ENCODE measurements at places on chromosomes 1 and 21.

- DNase-seq, result no peak
These were observed 110.8 kb upstream of the HOOK1 start for GRCh38 chr1:59703918-59704378.

- DNase-seq, result no peak
These were observed 14.9 kb upstream of the SLC44A5 start for GRCh38 chr1:75625795-75626194.

DNA sequence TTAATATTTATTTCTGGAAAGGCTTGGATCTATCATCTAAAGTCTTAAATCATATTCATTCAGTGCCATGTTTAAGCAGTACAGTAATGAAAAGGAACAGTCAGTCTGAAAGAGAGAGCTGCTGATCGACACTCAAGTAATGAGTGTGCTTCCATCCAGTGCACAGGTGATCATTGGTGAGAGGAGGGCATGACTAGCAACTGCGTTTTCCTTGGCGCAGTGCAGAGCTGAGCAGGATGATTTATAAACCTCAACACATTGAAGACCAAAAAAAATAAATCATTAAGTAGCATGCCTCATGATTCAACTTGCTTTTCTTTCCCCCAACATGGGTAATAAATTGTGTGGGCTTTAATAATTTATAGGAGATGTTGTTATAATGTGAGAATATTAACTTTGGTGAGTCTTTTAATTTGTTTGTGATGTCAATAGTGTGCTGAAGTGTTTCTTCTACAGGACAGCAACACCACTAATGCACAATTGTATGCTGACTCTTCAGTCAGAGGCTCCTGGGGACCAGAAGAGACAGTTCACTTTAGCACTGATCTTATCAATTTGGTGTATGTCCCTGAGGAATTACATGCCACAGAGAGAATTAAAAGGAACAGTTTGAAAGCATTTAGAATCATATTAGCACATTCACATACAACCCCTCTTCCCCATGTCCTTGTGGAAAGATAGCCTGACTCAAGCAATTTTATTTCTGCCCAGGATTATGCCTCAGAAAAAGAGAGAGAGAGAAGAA, 199.7 kb upstream of the ADGRL2 start:
- no peak for DNase-seq

- peak; percentile 22 for DNase-seq
These were observed 483 bp downstream of the CHML start for GRCh38 chr1:241639623-241640148.

DNA sequence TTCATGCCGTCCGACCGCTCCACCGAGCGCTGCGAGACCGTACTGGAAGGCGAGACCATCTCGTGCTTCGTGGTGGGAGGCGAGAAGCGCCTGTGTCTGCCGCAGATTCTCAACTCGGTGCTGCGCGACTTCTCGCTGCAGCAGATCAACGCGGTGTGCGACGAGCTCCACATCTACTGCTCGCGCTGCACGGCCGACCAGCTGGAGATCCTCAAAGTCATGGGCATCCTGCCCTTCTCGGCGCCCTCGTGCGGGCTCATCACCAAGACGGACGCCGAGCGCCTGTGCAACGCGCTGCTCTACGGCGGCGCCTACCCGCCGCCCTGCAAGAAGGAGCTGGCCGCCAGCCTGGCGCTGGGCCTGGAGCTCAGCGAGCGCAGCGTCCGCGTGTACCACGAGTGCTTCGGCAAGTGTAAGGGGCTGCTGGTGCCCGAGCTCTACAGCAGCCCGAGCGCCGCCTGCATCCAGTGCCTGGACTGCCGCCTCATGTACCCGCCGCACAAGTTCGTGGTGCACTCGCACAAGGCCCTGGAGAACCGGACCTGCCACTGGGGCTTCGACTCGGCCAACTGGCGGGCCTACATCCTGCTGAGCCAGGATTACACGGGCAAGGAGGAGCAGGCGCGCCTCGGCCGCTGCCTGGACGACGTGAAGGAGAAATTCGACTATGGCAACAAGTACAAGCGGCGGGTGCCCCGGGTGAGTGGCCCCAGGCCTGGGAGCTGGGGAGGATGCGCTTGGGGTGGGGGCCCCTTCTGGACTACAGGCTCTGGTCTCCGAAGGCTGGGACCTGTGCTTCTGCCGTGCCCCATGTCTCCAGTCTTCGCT, 1.1 kb downstream of the SKI start:
- DNase-seq, result no peak

DNA sequence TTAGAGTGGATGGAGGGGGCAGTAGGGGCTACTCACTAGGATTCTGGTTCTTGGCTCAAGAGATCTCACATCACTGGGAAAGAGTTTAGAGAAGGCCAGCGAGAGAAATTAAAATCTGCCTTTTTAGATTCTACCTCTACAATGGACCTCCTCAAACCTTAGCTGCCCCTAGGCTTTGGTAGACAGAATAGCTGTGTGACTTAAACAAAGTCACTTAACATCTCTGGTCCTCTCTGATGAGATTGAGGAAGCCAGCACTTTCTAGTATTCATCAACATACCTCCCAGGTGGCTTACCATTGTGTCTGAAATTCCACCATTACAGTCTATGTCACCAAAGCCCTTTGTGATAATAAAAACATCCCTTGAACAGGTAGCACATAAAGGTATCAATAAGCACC, 18.7 kb downstream of the AADACL4 start:
- DNase-seq, result no peak

DNA sequence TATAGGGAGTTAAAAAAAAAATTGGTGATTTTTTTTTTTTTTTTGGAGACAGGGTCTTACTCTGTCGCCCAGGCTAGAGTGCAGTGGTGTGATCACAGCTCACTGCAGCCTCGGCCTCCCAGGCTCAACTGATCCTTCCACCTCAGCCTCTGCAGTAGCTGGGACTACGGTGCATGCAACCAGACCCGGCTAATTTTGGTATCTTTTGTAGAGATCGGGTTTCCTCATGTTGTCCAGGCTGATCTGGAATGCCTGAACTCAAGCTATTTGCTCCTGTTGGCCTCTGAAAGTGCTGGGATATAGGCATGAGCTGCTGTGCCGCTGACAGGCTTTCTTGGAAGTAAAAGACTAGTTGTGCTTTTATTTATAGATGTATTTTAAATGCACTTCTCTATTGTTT, 3.0 kb downstream of the CDC42 start:
- no peak for DNase-seq

DNA sequence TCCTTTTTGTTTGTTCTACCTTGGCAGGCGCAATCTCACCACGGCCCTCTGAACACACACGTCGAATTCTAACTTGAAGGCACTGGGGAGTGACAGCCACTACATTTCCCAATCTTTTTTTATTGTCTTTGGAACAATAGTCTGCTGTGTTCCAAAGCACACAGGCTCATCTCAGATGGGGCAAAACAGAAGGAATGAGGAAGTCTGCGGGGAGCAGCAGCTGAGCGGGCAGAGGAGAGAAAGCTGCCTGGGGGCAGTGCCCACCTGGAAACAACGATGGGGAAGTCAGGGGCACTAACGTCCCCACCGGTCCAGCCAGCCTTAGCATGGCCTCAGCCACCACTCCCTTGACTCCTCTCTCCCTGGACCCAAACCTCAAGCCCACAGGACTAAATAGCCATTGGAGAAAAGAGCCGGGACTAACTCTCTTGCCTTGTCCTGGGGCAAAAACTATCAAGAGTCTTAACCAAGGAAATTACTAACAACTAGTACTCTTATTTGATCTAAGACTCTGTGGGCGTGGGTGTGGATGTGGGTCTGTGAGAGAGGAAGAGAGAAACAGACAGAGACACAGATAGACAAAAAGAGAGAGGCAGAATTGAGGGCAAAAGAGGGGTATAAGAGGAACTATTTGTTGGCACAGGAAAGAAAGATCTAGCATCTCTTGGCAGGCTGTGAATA, 34.2 kb downstream of the SYF2 start:
- no peak for DNase-seq

- no peak for DNase-seq
These were observed 5.7 kb downstream of the KIF21B start for GRCh38 chr1:201017828-201018163.

DNA sequence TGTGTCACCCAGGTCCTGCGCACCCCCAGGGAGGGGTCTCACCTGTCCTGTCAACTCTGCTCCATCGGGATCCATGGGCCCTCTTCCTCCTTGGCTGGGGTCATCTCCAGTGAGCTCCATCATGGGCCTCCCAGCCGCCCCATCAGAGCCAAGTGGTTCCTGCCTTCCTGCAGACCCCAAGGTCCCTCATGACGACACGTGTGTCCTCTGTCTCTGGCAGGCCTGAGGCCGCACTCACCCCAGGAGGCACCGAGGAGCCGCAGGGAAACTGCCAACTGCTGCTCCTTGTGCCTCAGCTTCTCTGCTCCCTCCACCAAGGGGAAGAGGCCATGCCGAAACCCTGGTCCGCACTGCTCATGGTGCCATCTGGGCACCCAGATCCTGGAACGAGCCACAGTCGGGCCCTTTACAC, 46.8 kb downstream of the COL18A1 start:
- no peak for DNase-seq

GRCh38 chr1:207333620-207334019, 12.1 kb downstream of the CD55 start:
- no peak for DNase-seq

GRCh38 chr1:219917851-219918466, 10.4 kb downstream of the SLC30A10 start:
- no peak for DNase-seq

- no peak for DNase-seq
These were observed 45.5 kb upstream of the ECE1 start for GRCh38 chr1:21335750-21336224.

- DNase-seq, result no peak
These were observed 98.0 kb upstream of the DNAH14 start for GRCh38 chr1:224831501-224831900.

GRCh38 chr1:160979286-160979685, 24.7 kb upstream of the ITLN2 start:
- DNase-seq, result no peak

DNA sequence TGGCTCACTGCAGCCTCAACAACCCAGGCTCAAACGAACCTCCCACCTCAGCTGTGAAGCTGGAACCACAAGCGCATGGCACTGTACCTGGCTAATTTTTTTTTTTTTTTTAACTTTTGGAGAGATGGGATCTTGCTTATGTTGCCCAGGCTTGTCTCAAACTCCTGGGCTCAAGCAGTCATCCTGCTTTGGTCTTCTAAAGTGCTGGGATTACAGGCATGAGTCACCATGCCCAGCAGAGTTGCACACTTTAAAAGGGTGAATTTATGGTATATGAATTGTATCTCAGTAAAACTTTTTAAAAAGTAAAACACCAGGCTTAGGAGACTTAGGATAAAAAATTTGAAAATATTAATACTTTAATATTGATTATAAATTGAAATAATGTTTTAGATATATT, 99.1 kb downstream of the CLEC20A start:
- DNase-seq, result no peak

- no peak for DNase-seq
These were observed 568.5 kb upstream of the B3GALT2 start for GRCh38 chr1:193754732-193755427.

DNA sequence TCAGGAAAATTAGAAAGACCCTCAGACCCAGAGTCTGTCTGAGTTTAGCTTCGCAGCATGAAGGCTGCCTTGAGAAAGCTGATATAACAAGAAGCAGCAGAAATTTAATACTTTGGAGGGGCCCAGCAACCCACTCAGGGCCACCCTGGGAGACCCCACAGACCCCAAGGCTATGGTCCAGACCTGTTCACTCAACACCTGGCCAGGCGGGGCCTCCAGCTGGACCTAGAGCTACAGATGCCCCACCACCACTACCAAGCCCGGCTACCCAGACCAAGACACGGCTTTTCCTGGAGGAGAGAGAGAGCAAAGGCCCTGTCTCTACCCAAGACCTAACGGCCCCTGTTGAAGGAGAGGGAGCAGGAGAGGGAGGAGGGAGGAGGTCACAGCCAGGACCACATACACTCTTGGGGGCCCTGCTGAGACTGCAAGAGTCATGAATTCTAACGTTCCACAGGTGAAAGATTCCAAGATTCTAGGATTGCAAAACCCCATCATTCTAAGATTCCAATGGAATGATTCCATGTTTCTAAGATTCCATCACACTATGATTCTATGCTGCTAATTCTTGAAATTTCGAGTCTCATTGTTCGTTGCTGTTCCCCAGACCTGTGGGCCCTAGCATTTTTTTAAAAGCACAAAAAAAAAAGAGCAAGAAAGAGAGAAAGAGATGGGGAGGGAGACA, 53.2 kb downstream of the LACTBL1 start:
- DNase-seq, result no peak

DNA sequence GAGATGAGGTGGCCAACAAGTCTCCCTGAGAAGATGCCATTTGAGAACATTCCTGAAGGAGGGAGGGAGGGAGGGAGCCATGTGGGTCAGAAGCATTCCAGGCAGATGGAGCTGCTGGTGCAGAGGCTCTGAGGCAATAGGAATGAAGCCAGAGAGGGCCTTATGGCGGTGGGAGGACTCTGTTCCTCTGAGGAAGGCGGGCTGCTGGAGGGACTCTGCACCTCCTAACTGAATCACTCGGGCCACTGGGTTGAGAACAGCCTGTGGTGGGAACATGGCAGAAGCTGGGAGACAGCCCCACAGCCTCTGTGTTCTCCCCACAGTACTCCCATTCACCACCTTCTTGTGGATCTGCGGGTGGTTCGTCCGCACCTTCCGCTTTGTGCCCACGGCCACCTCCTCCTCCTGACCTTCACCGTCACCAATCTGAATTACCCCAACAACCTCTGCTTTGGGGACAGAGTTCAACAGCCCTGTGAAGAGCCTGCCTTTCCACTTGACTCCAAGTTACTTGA, 2.4 kb upstream of the TMEM125 start:
- DNase-seq, result no peak

GRCh38 chr1:110872745-110873720, at the start of gene CD53:
Gene CD53, plus strand, starts transcription at chr1:110873148. Its CDS starts 18,261 bp downstream, at chr1:110891409.
- no peak for DNase-seq

- no peak for DNase-seq
These were observed 83.4 kb downstream of the SLC16A1 start for GRCh38 chr1:112872551-112872962.

DNA sequence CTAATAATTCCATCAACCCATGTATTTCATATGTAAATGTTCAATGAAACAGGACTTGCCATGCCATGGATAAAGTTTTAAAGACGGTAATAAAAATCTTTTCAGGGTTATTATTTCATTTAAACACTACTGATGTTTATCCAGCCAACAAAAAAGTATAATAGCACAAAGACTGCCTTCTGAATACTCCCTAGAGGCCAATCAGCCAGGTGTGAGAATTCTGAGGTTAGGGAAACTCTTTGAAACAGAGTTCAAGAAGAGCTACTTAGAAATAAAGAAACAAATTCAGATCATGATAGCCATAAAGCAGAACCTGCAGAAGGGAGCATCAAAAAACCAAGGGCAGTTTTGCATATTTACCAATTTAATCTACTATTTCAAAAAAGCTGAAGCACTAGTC, 48.7 kb downstream of the AKT3 start:
- DNase-seq, result no peak

GRCh38 chr1:109391157-109391556, 6.6 kb downstream of the SORT1 start:
- DNase-seq, result no peak

Measured in activated CD8-positive, alpha-beta memory T cell treated with anti-CD3 and anti-CD28 coated beads for 1 hour (primary cell).